ENCODE measurements at places on chromosomes 4 and X.
A peak's percentile ranks its signal among the peaks of the same experiment; 100 is the strongest.

DNA sequence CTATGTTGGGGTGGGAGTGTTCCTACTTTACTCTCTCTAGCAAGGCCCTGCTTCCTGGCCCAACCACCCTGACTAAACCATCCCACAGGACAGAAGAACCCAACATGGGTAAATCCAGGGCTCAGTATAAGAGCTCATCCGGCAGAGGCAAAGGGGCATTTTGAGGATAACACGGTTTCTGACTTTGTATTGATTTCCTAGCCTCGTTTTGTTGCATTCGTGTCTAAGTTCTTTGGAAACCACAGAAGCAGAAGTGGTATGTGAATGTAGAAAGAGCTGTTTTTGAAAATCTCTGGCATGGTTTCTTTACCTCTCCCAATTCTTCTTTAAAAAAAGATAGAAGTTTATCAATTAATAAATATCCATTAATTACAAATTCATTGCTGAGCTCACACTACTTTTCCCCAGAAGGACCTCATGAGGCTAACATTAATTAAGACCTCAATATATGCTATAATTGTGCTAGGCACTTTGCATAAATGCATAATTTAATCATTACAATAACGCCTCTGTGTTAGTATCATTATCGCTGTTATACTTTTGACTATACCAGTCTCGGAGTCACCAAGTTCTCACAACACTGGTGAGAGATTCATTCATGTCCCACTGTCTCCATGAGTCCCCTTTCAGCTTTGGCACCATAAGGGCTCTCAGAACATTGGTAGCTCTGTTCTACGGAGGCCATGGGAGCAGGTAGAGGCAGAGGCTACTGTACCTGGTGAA is 5.8 kb upstream of the CLNK start:
- no peak for DNase-seq

DNA sequence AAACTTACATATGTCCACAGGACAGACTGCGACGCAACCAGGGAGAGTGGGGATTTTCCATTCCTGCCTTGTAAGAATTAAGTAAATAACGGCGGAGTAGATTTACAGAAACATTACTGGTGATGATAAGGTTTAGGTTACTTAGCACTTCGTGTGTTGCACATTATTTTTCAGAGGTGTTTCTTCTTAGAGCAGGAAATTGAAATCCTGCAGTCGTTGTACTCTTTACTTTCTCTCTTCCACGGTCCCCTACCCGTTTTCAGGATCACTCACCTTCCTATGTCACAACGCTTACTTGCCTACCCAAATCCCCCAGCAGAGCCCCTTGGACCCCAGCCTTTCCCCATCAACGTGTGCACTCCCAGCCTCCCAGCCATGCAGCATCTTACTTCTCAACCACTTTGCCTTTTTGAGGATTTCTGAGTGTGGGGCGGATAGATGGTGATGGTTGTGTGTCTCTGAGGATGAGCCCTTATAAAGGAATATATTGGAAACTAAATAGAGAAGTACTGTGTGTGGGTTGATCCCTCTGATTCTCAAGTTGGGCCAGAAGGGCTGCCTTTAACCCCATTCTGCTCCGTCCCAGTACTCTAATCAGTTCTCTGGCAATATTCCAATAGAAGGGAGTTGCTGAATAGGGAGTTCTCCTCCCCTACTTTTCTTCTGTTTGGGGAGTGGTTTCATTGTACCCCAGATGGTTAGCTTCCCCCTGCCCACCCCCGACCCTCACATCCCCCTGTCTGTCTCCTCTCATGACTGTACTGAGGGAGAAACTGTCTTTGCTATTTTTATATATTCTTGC is 1.6 kb downstream of the MID2 start:
- DNase-seq = no peak

- DNase-seq = no peak
Measured at GRCh38 chr4:124867536-124867935, 155.0 kb upstream of the ANKRD50 start.

DNA sequence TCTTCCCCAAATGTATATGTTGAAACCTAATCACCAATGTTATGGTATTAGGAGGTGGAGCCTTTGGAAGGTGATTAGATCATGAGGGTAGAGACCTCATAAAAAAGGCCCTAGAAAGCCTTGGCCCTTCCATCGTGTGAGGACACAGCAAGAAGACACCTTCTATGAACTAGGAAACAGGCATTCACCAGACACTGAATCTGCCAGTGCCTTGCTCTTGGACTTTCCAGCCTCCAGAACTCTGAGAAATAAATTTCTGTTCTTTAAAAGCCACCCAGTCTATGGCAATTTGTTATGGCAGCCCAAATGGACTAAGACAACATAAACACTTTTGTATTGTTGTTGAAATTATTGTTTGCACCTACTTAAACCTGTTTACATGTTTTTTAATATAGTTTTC is 221.8 kb upstream of the RPS6KA3 start:
- no peak for DNase-seq

GRCh38 chr4:79991601-79992000 is 81.4 kb downstream of the ANTXR2 start:
- DNase-seq = no peak

DNA sequence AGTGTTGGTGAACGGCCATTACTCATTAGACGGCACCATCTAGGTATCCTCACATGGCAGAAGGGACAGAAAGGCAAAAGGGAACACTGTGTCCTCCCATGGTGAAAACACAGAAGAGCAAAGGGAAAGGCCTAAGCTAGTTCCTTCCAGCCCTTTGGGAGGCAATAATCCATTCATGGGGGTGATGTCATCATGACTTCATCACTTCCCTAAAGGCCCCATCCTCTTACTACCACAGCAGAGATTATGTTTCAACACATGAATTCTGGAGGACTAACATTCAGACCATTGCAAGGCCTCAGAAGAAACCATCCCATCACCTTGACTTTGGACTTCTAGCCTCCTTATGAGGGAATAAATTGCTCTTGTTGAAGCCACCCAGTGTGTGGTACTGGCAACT is 238.2 kb downstream of the MGST2 start:
- no peak for DNase-seq

DNA sequence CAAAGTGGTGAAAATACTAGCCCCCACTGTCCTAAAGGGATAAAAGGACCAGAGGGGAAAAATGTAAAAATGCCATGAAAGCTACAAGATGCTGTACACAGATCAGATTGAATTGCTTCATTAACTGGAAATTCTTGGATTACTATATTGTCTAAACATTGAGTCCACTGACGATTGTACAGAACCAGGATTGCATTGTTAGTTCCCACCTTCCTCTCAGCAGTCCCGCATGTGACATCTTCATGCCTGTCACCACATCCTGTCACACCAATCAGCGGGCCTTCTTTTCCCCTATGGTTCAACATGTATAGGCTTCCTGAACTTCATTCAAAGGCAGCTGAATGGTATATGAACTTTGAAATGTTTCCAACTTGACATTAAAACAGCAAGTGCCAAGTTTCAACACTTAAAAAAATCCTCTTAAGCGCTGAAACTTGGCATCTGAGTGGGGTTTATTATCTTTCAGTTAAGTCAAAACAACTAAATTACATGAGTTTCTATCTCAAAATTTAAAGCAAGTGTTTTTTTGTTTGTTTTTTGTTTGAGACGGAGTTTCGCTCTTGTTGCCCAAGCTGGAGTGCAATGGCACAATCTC is 24.6 kb downstream of the ZRSR2 start:
- DNase-seq = peak; percentile 51

DNA sequence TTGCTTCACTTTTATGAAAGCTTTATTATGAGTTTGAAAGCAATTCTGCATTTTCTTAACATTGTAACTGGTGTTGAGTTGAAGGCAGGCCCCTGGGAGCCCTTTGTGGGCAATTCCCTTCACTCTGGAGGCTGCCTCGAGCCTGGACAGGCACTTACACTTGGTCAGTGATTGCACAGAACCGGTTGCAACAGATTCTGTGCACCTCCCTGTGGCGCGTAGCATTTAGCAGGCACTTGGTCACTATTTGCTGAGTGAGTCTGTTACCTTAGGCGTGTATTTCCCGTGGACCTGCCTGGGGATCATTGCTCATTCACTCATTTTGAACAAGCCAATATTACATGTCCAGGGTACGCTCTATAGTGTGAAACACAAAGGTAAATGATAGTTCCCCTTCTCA is 80.4 kb downstream of the PTTG2 start:
- no peak for DNase-seq

GRCh38 chr4:145299380-145300076 is 119.1 kb upstream of the OTUD4 start:
- DNase-seq = peak; percentile 44

GRCh38 chr4:839675-840443 is 13.9 kb upstream of the CPLX1 start:
- no peak for DNase-seq

- DNase-seq = no peak
Measured at GRCh38 chrX:19814240-19814639, 73.2 kb downstream of the SH3KBP1 start.

GRCh38 chr4:3074846-3075651 is 568 bp downstream of the HTT start:
- peak; percentile 54 for DNase-seq

DNA sequence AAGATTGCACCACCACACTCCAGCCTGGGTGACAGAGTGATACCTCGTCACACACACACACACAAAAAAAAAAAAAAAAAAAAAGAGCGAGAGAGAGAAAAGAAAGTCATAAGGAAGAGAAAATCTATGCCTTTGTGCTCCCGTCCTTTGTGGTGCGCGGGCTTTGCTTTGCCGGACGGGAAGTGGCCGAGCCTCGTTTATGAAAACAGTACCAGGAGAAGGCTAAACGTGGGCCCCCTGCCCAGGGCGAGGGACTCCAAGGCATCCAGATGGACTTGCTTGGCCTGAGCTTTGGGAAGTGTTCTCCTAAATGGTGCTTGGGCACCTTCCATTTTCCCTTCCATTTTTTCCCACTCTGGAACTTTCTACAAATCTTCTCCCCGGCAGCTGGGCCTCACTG is 109.3 kb upstream of the LRPAP1 start:
- DNase-seq = no peak
